ENCODE measurements at places on chromosomes 13 and 19.

DNA sequence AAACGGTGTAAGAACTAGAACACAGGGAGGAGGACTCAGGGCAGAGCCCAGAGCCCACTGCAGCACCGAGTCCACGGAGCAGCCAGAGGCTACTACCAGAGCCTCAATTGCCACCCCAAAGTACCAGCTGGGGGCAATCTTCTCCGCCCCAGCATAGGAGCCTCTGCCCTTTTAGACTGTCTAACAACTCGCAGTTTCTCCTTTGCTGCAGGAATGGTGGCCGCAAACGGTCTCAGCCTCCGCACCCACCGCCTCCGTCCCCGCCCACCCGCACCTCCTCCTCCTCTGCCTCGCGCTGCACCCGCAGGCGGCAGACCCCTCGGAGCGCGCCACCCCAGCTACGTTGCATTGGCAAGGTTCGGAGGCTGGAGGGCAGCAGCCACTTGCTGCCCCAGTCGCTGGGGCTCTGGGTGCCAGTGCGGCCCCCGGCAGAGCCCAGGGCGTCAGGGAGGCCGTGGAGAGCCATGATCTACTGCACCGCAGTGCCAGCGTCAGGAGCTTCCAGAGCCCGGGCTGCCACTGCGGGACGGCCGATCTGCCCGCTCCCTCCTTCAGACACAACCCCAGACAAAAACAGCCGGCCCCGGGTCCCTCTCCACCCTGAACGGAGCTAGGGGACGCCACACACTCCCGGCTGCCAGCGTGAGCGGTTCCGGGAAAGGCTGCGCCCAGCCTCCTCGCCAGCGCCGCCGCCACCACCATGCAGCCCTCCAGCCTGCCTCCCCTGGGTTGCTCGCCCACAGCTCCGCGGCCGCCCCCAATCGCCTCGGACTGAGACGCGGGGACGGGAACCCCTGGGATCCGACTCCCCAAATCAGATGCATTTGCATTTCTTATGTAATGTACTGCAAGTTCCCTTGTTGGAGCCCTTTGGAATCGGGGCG is 1.8 kb downstream of the FGF14 start:
- no peaks in the 10 kb centered on the region for H3K27me3 ChIP-seq
- H3K4me1 ChIP-seq, result no peaks in the 10 kb centered on the region
- peak overlapping the region; percentile 1 for H3K27ac ChIP-seq
- no peaks in the 10 kb centered on the region for H3K36me3 ChIP-seq
- no peak for DNase-seq

GRCh38 chr13:72960541-72960940 is 98.3 kb upstream of the KLF5 start:
- H3K27ac ChIP-seq, result no peak overlapping the region
- no peak for DNase-seq
- no peak overlapping the region for H3K4me3 ChIP-seq
- H3K36me3 ChIP-seq, result no peaks in the 10 kb centered on the region

- no peaks in the 10 kb centered on the region for H3K27me3 ChIP-seq
- H3K4me1 ChIP-seq, result no peaks in the 10 kb centered on the region
- H3K4me3 ChIP-seq, result no peak overlapping the region
- no peak overlapping the region for H3K27ac ChIP-seq
- DNase-seq, result no peak
These were observed 10.7 kb upstream of the SPACA4 start for GRCh38 chr19:48595833-48596232.

DNA sequence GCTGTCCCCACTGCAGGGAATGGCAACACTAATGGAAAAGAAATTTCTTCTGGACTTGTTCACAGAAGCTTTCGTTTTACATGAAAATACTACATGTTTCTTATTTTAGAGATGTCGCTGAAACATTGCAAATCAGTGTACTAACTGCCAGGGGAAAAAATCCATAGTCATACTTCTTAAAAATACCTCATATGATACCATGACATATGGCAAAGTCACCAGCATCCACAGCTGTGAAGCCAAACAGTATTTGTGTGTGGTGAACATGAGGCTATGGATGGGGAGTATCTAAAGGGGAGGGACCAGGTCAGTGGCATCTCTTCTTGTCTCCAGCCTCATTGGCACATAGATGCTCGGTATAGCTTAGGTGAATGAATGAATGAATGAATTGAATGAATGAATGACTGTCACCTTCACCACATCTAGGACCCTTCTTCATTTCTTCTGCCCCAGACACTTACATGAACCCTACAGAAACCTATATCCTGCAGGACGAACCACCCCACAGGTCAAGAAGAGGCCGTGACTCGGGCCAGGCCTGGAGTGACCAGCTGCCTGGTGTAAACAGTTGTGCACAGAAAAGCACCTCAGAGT is 14.6 kb upstream of the CD33 start:
- no peak for DNase-seq
- H3K4me3 ChIP-seq, result no peak overlapping the region
- no peaks in the 10 kb centered on the region for H3K27me3 ChIP-seq
- H3K4me1 ChIP-seq, result no peaks in the 10 kb centered on the region
- no peak overlapping the region for H3K27ac ChIP-seq

GRCh38 chr13:57933606-57934005 is 302.1 kb downstream of the PCDH17 start:
- H3K27ac ChIP-seq, result no peak overlapping the region
- no peaks in the 10 kb centered on the region for H3K36me3 ChIP-seq
- no peak overlapping the region for H3K4me3 ChIP-seq
- no peak for DNase-seq

GRCh38 chr19:4649392-4650047 is 10.2 kb downstream of the TNFAIP8L1 start:
- no peaks in the 10 kb centered on the region for H3K36me3 ChIP-seq
- no peak overlapping the region for H3K27ac ChIP-seq
- DNase-seq, result no peak
- no peaks in the 10 kb centered on the region for H3K27me3 ChIP-seq

GRCh38 chr13:78241278-78241919 is 322.8 kb upstream of the EDNRB start:
- DNase-seq, result no peak
- H3K36me3 ChIP-seq, result no peaks in the 10 kb centered on the region
- H3K4me3 ChIP-seq, result no peak overlapping the region

- no peaks in the 10 kb centered on the region for H3K36me3 ChIP-seq
- no peak overlapping the region for H3K4me3 ChIP-seq
- DNase-seq, result no peak
- H3K27me3 ChIP-seq, result no peaks in the 10 kb centered on the region
- no peaks in the 10 kb centered on the region for H3K4me1 ChIP-seq
These were observed 5.0 kb downstream of the ZSCAN5A start for GRCh38 chr19:56309511-56310185.

DNA sequence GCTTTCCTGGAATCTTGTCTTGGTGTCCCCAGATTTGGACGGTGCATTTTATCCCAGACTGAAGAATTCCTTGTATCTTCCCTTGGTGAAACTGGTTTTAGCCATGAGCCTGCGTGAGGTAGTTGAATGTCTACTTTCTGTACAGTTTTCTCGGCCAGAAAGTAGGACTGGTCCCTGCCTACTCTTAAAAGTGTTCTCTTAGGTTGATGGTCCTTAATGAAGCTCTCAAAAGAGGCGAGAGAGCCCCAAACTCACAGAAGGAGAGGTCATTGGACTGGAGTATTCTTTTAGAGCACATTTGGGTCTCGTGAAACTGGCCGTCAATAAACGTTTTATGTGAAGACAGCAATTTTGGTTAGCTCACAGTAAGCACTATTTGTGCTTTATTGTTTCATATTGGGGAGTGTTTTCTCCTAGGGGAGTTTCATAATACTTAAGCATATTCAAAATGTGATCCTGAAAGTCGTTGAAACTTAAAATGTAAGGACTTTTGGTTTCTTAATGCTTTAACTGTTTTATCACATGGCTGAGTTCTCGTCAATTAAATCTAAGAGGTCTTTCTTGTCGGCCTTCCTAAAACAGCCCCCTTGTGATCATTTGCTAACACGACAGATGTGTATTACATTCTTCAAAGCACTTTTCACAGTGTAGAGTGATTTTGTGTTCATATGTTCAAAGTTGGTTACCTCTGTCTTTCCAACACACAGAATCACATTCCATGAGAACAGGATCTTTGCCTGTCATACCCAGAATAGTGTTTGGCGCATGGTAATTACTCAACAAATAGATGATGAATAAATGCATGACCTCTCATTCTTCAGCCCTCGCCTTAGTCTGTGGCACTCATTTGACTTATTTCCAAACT is 889 bp downstream of the GTF2F2 start:
- H3K36me3 ChIP-seq, result no peaks in the 10 kb centered on the region
- peak overlapping the region; percentile 84 for H3K4me3 ChIP-seq
- H3K4me1 ChIP-seq, result peaks cover 3% of the 10 kb centered on the region
- H3K27me3 ChIP-seq, result no peaks in the 10 kb centered on the region

GRCh38 chr13:90382425-90382824 is 965.1 kb upstream of the MIR17HG start:
- no peaks in the 10 kb centered on the region for H3K4me1 ChIP-seq
- no peak for DNase-seq
- H3K27ac ChIP-seq, result no peak overlapping the region
- no peaks in the 10 kb centered on the region for H3K36me3 ChIP-seq
- no peak overlapping the region for H3K4me3 ChIP-seq

GRCh38 chr13:99231721-99232120 is 26.5 kb downstream of the GPR18 start:
- no peak overlapping the region for H3K4me3 ChIP-seq
- no peaks in the 10 kb centered on the region for H3K36me3 ChIP-seq
- no peak for DNase-seq
- H3K4me1 ChIP-seq, result no peaks in the 10 kb centered on the region

- peaks cover 11% of the 10 kb centered on the region for H3K27me3 ChIP-seq
- no peak overlapping the region for H3K4me3 ChIP-seq
- no peaks in the 10 kb centered on the region for H3K4me1 ChIP-seq
- no peaks in the 10 kb centered on the region for H3K36me3 ChIP-seq
These were observed 27.2 kb upstream of the NAPA start for GRCh38 chr19:47542030-47542475.

DNA sequence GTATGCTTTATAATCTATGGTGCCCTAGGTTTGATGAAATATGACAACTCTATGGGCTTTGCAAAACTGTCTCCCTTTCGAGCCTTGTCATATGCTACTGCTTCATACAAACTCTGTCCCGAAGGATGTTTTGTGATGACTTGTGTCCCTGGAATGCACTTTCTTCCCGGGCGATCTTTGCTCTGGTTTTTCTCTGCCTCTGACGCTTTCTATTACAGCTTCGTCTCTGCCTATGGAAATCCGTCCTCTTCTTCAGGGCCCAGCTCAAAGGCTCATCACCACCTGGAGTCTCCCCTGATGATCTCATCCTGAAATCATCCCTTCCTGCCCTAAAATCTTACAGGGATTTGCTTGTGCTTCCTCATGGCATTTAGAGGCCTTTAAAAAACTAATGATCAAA is 191.5 kb upstream of the KL start:
- no peaks in the 10 kb centered on the region for H3K27me3 ChIP-seq
- no peak overlapping the region for H3K27ac ChIP-seq
- no peak overlapping the region for H3K4me3 ChIP-seq

GRCh38 chr19:19169236-19170052 is 619 bp downstream of the MEF2B start:
- no peak overlapping the region for H3K27ac ChIP-seq
- peak overlapping the region; percentile 62 for H3K4me3 ChIP-seq
- H3K4me1 ChIP-seq, result no peaks in the 10 kb centered on the region
- no peaks in the 10 kb centered on the region for H3K27me3 ChIP-seq
- H3K36me3 ChIP-seq, result no peaks in the 10 kb centered on the region

GRCh38 chr19:11180346-11180745 is 17.0 kb downstream of the KANK2 start:
- no peak overlapping the region for H3K4me3 ChIP-seq
- peak overlapping the region; percentile 75 for H3K27ac ChIP-seq
- no peaks in the 10 kb centered on the region for H3K4me1 ChIP-seq
- no peak for DNase-seq
- H3K27me3 ChIP-seq, result no peaks in the 10 kb centered on the region

GRCh38 chr13:112143046-112143752 is 76.2 kb downstream of the SOX1 start:
- H3K4me1 ChIP-seq, result no peaks in the 10 kb centered on the region
- H3K36me3 ChIP-seq, result no peaks in the 10 kb centered on the region
- no peak overlapping the region for H3K4me3 ChIP-seq
- peaks cover 19% of the 10 kb centered on the region for H3K27me3 ChIP-seq
- peak; percentile 36 for DNase-seq

DNA sequence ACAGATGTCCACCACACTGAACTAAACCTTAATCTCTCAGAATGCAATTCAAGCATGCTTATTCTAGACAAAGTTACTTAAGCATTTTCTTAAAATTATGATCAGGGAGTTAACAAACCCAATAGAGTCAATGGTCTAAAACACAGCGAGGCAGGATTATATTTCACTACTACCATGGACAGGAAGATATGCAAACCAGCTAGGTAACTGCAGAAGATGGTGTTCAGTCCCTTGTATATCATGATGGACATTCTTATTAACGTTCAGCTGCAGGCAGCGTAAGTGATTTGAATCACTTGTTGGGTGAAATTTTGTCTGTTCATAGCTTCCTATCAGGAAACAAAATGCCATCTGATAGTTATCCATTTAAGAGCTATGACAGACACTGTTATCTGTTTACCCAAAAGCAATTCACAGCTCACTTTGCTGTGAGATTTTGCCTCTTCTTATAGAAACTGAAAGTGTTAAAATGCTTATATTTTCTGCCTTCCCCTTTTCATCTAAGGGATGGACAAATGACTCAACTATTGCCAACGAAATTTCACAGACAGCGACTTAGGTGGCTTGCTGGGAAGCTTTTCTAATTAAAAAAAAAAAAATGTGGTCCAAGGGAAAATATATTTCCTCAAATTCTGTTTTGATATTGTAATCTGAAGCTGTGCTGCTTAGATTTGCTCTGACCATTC is 591.9 kb downstream of the DACH1 start:
- no peaks in the 10 kb centered on the region for H3K27me3 ChIP-seq
- H3K4me3 ChIP-seq, result no peak overlapping the region
- no peaks in the 10 kb centered on the region for H3K36me3 ChIP-seq
- no peak for DNase-seq
- H3K4me1 ChIP-seq, result no peaks in the 10 kb centered on the region
- no peak overlapping the region for H3K27ac ChIP-seq

- no peaks in the 10 kb centered on the region for H3K27me3 ChIP-seq
- H3K36me3 ChIP-seq, result no peaks in the 10 kb centered on the region
- H3K27ac ChIP-seq, result no peak overlapping the region
- H3K4me1 ChIP-seq, result no peaks in the 10 kb centered on the region
These were observed 1637.4 kb downstream of the PCDH9 start for GRCh38 chr13:65592731-65593130.

GRCh38 chr13:25840261-25840660 is 211.6 kb downstream of the SHISA2 start:
- H3K27ac ChIP-seq, result no peak overlapping the region
- H3K27me3 ChIP-seq, result no peaks in the 10 kb centered on the region
